ENCODE measurements at places on chromosomes 12 and 14. TPM values are rescaled to one million over a fixed set of nuclear protein-coding genes. Genes with fewer than 3 reads are reported as not detected.

IKZF4 gene
- total RNA-seq = 5.6 TPM

CLEC4D gene
- 1.2 TPM for total RNA-seq

FOXN3 gene
- 115 TPM for total RNA-seq

ZNF891 gene
- total RNA-seq = 1.6 TPM

GPRC5A gene
- 194 TPM for total RNA-seq

LYZ gene
- total RNA-seq = 208 TPM

ERG28 gene
- 33.0 TPM for total RNA-seq

TMEM121 gene
- total RNA-seq = not detected

ACTR10 gene
- 48.5 TPM for total RNA-seq

CLEC9A gene
- not detected for total RNA-seq
